GM23338 (cell line): ENCODE measurements at places on chromosomes 16 and 17. TPM values are rescaled to one million over a fixed set of nuclear protein-coding genes. Genes with fewer than 3 reads are reported as not detected.

RPGRIP1L gene
- 10.3 and 11.4 TPM in 2 replicates for total RNA-seq

TMEM100 gene
- total RNA-seq, result 0.10 TPM in 1 of 2 replicates, not detected in the other

PRMT7 gene
- total RNA-seq, result 61.9 and 65.3 TPM in 2 replicates

SNRNP25 gene
- total RNA-seq, result 31.2 and 34.4 TPM in 2 replicates

ALDH3A2 gene
- 130 and 159 TPM in 2 replicates for total RNA-seq

SUZ12 gene
- total RNA-seq, result 39.8 and 44.4 TPM in 2 replicates

DNAH17 gene
- 0.59 and 1.5 TPM in 2 replicates for total RNA-seq

TMC5 gene
- 1.7 and 2.3 TPM in 2 replicates for total RNA-seq

KRTAP9-2 gene
- total RNA-seq, result not detected in 2 replicates

TBC1D26 gene
- 0.23 and 2.8 TPM in 2 replicates for total RNA-seq
